ENCODE measurements at places on chromosomes 1 and 21. TPM values are rescaled to one million over a fixed set of nuclear protein-coding genes. Genes with fewer than 3 reads are reported as not detected.

- no peak for DNase-seq
Observed at GRCh38 chr1:38089712-38090360, 43.2 kb upstream of the POU3F1 start.

Gene PSMB4
- 260 TPM for polyA plus RNA-seq

- DNase-seq: no peak
Observed at GRCh38 chr1:14851760-14852159, 253.3 kb downstream of the KAZN start.

- DNase-seq: no peak
Observed at GRCh38 chr1:218366322-218367052, 21.4 kb downstream of the TGFB2 start.

GRCh38 chr1:1761504-1762376, 16.5 kb downstream of the NADK start:
- no peak for DNase-seq

- no peak for DNase-seq
Observed at GRCh38 chr1:197343663-197344273, 75.7 kb downstream of the CRB1 start.

Gene KCNK1
- polyA plus RNA-seq: 8.2 TPM

- no peak for DNase-seq
Observed at GRCh38 chr1:44832056-44832705, 10.9 kb downstream of the PTCH2 start.

Gene ESRRG
- polyA plus RNA-seq: 51.9 TPM

DNA sequence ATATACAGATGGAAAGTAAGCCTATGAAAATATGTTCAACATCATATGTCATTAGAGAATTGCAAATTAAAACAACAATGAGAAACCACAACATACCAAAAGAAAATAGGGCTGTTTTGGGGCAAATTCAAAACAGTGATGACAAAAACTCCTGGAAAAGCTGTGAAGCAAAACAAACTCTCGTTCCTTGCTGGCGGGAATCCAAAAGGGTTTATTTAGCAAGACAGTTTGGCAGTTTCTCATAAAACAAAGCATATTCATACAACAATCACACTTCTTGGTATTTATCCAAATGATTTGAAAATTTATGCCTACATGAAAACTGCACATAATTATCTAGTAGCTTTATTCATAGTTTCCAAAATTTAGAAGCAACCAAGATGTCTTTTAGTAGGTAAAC, 44.4 kb downstream of the COL11A1 start:
- no peak for DNase-seq

DNA sequence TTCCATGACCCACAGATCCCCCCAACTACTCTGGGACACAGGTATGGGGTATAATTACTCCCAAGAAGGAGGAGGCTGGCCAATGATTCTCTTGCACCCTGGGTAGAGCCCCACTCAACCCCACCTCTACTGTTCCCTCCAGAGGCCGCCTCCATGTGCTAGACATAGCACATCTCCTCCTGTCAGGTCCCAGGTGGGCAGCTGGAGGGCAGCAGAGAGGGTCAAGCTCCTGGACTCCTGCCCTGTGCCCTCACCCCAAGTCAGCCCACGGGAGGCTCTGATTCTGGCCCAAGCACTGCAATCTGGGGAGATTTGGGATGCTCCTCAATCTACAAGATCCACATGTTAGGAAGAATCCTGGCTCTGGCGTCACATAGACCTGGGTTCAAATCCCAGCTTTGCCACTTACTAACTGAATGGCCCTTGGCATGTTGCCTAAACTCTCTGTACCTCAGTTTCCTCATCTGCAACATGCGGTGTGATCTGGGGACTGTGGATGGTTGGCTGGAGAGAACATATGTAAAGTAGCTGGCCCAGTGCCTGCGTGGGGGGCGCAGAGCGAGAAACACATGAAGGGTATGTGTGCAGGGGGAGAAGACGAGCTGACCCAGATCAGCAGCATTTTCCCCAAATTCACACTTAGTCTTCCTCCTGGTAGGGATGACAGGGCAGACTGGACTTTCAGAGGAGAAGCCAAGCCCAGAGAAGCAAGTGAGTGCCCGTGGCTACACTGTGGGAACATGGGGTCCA, 23.2 kb downstream of the TNNT2 start:
- DNase-seq: no peak

DNA sequence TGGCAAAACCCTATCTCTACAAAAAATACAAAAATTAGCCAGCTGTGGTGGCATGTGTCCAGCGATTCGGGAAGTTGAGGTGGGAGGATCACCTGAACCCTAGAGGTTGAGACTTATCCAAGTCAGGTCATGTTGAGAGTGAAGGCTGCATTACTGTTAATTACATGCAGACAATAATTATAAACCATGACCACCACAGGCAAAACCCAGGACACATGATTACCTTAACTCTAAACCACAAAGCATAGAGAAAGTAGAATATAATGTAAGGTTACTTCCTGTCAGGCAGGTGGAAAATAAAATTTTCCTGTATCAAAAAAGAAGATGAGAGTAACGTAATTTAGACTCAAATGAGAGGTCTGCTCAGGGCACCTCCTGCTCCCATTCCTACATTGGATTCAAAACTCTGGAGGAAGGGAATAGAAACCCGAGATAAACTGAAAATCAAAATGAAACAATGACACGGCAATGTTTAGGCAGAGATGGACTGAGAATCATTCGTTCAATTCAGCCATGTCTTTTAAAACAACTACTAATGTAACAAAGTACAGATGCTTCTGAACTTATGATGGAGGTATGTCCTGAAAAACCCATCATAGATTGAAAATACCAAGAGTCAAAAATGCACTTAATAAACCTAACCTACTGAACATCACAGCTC, 33.6 kb downstream of the RGS8 start:
- no peak for DNase-seq

DNA sequence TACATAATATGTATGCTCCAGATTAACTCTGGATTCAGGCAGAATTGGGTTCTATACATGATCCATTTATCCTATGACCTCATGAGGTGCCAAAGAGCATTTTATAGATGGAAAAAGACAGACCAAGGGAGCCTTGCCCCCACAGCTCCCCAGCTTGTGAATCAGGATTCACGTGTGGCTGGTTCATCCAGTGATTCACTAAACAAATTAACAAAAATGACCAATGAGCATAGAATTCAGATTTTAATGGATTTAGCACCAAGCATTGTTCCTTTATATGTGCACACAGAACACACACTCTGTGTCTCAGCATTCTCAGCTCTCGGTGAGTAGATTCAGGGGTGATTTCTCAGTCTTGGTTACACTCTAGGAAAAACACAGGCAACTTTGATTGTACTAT, 51.7 kb upstream of the BARHL2 start:
- no peak for DNase-seq

DNA sequence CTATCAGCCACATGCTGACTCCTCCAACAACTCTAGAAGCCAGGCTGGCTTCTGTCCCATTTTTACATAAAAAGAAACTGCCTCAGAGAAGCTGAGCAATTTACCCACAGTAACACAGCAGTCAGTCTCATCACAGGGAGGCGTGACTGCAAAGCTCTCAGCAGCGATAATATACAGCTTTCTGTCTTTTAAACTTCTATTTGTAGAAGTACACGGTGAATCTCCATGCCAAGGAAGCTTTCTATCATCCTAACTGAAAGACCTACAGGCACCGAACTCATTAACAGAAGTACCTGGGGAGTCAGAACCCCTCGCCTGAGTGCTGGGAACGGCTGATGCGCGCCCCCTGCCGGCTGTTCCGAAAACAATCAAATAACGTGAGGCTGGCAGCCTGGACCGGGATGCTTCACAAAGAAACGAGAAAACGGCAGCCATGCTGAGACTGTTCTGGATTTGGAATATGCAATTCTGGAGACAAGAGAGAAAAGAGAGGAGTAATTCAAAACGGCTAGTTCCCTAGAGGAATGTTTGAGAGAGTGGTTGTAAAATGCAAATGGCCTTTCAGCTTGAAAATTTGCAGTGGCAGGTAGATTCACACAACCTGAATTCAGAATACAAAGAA, 43.5 kb upstream of the RAB4A start:
- DNase-seq: no peak
